ENCODE measurements at places on chromosomes 16 and 17.

- DNase-seq, result no peak
Measured at GRCh38 chr16:82091241-82091640, 56.2 kb downstream of the HSD17B2 start.

- DNase-seq, result no peak
Measured at GRCh38 chr16:476039-476438, 50.6 kb downstream of the RAB11FIP3 start.

DNA sequence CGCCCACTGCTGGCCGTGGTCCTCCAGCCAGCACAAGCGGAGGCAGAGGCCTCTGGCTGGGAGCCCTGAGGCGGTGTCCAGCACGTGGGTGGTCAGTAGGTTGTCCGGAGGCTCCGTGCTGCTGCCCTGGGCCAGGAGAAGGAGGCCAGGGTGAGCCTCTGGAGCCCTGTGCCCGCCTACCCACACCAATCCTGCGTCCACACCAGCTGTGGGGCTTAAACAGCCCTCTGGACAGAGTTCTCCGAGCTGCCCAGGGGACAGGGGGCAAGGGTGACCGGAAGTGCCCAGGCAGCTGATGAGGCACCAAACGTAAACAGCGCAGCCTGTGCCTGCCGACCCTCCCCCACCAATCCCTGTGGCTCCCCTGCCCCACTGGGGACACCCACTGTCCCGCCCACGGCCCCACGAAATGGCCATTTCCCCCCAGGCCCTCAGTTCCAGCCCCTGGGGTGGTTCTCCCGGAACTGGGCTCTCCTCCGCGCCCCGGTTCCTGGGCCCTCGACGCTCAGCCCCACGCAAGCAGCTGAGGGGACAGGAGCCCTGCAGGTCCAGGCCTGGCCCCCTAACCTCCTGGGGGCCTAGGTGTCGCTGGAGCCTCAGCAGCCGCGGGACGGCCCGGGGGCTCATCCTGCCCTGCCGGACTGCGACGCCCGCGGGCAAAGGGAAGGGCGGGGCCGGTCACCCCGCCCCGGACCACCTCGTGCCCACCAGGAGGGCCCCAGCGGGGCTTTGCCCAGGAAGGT is 27.9 kb upstream of the DBNDD1 start:
- no peak for DNase-seq

DNA sequence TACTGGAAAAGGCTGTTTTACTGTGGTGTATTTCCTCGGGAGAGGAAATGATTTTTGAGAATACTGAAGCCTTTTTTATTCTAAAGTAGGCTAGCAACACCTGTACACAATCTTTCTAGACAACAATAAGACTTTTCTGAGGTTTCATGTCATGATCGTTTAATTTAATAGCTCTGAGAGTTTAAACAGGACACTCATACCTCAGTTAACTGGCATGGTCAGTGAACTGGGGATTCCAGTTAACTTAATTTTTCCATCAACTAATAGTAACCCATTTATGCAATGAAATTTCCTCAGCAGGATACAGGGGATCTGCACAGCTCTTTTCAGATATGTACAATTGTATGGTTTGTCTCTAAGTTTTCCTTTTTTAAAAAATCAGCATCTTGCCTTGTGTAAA is 262.6 kb downstream of the NTN1 start:
- DNase-seq, result no peak

DNA sequence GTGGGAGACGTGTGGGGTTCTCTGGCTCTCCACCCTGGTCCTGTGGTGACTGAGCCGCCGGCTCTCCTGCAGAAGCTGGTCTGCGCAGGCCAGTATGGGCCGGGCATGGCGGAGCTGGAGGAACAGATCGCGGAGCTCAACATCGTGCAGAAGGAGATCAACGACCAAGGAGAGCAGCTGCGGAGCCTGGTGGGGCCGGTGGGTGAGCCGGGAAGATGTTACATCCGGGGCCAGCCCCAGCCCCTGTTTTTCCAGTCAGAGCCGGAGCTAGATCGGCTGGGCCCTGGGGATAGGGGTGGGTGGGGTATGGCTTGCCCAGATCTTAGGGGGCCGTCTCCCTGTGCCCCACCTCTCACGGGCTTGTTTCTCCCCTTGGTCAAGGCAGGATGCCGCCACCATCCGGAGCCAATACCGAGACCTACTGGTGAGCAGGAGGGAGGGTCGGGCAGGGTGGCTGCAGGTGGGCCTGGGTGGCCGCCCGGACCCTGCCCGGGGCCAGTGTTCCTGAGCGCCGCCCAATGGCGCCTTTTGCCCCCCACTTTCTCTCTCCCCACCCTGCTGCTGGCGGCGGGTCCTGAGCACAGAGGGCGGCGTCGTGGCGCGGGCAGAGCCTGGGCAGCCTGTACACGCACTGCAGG is 5.0 kb downstream of the EVPLL start:
- DNase-seq, result no peak

- DNase-seq, result no peak
Measured at GRCh38 chr17:29709866-29710519, 87.3 kb upstream of the CORO6 start.

GRCh38 chr16:72255786-72256185 is 83.8 kb upstream of the PMFBP1 start:
- no peak for DNase-seq

DNA sequence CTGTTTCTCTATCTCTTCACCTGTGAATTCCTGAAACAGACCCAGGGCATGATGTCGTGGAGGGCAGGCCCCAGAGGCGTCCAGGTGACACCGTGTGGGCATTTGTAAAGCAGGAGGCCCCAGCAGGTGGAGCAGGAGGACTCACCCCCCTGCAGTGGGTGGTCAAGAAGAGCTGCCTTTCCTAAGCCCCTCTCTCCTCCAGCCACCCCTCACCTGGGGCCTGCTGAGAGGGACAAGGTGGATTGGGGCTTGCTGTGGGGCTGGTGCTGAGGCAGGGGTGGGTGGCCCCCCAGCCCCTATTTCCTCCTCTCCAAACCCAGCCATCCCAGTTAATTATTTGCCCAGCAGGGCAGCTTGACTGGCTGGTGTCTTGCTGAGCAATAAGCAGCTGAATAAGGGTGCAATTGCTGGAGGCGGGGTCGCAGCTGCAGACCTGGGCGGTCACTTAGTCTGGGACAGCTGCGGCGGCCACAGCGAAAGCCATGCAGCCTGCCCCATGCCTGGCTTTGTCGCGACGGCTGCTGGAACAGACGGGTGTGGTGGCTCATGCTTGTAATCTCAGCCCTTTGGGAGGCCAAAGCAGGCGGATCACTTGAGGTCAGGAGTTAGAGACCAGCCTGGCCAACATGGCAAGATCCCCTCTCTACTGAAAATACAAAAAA is 56.4 kb downstream of the JPH3 start:
- no peak for DNase-seq

GRCh38 chr16:27408012-27408601 is 6.1 kb downstream of the IL21R start:
- no peak for DNase-seq

GRCh38 chr17:80786470-80786869 is 205.2 kb upstream of the CHMP6 start:
- DNase-seq, result no peak

DNA sequence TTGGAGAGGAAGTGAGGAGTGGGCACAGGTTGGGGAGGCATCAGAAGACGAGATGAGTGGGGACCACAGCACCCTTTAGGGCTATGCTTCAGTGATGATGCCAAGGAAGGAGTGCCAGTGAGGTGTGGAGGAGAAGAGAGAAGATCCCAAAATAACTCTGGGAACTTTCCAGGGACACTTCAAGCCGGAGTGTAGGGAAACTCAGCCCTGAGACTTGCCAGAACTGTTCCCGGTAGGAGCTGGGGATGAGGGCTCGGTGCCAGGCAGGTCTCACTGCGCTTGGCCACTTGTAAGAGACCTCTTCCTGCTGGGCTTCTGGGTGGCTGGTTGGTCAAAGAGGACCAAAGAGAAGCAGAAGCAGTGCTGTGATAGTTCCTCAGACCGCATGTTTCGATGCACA is 63.6 kb downstream of the SHISA6 start:
- DNase-seq, result no peak

GRCh38 chr16:15571557-15571956 is 71.4 kb downstream of the MARF1 start:
- DNase-seq, result no peak

- peak; percentile 46 for DNase-seq
Measured at GRCh38 chr17:55384643-55385232, 36.9 kb downstream of the MMD start.

DNA sequence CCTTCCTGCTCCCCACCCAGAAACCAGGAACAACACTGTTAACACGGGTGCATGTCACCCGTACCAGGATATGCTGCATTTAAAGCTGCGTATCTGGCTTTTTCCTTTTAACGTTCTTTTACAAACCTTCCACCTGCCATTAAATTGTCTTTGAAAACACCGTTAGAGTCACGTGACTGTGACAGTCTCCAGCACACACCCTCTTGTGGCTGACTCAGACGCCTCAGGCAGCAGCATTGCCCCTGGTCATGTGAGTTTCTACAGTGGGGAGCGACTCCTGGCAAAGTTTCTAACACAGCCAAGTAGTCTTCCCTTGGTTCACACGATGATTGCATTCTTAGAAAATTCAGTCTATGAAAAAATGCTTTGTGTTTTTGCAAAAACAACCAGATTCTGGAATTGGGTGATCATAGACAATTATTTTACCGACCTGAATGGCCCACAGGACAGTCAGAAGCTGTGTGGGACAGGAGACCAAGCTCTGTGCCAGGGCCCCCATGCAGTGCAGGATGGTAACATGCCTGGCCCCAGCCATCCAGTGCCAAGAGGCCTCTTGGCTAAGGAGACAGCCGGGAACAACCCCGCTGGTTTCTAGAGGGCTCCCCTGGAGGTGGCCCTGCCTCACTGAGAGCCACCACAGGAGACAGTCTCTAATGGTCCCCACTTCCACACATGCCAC is 199.1 kb downstream of the KATNIP start:
- peak; percentile 25 for DNase-seq

GRCh38 chr16:29891525-29892457 is 7.6 kb downstream of the SEZ6L2 start:
- DNase-seq, result no peak

DNA sequence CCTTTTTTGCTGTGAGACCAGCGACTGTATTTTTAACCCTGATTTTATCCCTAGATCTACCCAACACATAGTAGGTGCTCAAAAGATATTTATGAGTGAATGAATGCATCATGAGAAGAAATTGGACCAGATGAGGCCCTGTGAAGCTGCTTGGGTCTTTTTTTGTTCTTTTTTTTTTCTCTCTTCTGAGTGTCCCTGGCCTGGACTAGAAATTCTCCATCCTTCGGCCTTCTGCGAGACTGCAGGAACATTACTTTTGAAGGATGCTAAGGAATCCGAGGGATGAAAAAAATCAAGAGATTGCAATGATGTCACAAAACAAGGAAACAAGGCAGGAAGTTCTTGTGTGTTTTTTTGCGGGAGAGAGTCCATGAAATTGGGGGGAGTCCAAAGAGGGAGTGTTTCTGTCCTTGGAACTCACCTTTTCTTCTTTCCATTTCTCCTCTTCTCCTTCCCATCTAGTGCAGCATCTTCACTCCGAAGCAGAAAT is 560 bp upstream of the RUSF1 start:
- DNase-seq, result no peak

GRCh38 chr16:53780051-53780450 is 76.1 kb downstream of the FTO start:
- no peak for DNase-seq

GRCh38 chr16:3548445-3548844 is 28.8 kb downstream of the NLRC3 start:
- no peak for DNase-seq

DNA sequence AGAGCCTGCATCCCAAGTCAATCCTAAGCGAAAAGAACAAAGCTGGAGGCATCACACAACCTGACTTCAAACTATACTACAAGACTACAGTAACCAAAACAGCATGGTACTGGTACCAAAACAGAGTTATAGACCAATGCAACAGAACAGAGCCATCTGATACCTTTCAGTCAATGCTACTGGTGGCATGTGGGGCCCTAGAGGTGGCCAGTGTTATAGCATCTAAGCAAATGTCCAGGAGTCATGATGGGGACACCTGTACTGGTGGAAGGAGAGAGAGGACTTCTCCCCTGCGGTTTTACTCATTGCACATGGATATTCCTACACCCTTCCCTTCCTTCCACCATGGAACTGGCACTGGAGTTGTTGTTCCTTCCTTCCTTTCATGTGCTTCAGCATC is 6.0 kb upstream of the ASIC2 start:
- DNase-seq, result no peak

- no peak for DNase-seq
Measured at GRCh38 chr17:17924857-17925250, 47.3 kb downstream of the TOM1L2 start.
